SHP77 (cell line): ENCODE measurements at places on chromosomes 2 and 18.

GRCh38 chr2:139876964-139877363 lies 1096.8 kb upstream of the NXPH2 start:
- DNase-seq: no peak

DNA sequence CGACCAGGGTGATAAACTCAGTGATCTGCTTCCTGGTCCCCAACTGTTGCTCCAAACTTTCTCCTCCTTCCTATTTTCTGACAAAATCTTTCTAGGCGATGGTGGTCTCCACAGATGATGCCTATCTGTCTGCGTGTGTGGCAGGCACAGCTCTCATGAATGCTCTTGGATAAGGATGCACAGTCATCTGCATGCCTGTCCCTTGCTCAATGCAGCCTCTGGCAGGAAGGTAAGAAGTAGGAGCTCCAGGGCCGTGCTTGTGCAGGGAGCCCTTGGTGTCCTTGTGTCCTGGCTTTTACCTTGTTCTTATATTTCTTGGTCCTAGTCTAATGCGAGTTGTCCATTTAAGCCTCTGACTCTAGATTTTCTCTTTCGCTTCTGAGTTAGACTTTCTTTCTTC lies 57.5 kb downstream of the INSIG2 start:
- no peak for DNase-seq

- DNase-seq: peak; percentile 68
Observed at GRCh38 chr2:173402405-173402974, 47.8 kb downstream of the CDCA7 start.

GRCh38 chr2:127670055-127670956 lies 5.0 kb downstream of the LIMS2 start:
- DNase-seq: no peak

- no peak for DNase-seq
Observed at GRCh38 chr2:239762106-239762505, 263.0 kb downstream of the NDUFA10 start.

DNA sequence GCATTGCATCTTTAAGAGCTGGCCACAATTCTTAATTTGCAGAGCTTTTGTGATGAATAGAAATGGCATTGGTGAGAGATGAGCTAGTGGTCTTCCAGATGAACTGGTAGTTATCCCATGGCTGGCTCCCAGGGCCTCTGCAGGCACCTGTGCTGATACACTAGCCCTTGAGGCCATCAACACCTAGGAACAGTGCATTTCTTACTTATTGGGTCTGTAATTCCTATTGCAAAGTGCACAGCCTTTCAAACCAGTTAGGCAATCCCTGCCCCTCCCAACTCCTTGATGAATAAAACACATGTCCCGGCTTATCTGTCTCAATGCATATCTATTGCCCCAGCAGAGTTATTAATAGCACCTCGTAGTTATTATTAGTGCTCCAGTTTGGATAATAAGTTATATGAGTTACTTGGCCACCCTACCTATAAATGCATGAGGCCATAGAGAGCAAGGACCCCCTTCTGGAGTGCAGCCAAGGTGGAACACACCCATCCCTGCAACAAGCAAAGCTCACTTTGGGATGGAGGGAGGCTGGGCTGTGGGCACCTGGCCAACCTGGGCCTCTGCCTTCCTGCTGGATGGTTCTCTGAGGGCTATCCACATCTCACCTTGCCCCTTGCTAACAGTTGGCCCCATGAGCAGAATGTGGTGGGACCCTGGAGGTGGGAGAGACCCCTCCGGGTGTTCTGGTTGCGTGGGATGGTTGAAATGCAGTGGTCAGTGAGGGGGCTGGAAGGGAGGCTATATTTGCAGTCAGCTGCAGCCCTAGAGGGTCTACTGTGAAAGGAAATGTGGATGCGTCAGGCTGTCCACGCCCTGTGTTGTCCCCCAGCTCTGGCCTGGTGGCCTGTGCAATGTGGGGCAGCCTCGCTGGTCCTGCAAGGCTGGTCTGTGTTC lies 455.9 kb upstream of the HS6ST1 start:
- no peak for DNase-seq

GRCh38 chr2:30225131-30225762 lies 6.1 kb upstream of the LBH start:
- no peak for DNase-seq

DNA sequence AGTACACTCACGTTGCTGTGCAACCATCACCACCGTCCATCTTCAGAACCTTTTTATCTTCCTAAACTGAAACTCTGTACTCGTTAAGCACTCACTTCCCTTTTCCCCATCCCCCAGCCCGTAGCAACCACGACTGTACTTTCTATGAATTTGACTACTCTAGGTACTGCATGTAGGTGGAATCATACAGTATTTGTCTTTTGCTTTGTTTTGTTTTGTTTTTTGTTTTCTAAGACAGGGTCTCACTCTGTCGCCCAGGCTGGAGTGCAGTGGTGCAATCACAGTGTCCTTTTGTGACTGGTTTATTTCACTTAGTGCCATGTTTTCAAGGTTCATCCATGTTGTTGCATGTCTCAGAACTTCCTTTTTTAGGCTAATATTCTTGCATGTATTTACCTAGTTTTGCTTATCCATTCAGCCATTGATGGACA lies 7.0 kb upstream of the TYMS start:
- no peak for DNase-seq

DNA sequence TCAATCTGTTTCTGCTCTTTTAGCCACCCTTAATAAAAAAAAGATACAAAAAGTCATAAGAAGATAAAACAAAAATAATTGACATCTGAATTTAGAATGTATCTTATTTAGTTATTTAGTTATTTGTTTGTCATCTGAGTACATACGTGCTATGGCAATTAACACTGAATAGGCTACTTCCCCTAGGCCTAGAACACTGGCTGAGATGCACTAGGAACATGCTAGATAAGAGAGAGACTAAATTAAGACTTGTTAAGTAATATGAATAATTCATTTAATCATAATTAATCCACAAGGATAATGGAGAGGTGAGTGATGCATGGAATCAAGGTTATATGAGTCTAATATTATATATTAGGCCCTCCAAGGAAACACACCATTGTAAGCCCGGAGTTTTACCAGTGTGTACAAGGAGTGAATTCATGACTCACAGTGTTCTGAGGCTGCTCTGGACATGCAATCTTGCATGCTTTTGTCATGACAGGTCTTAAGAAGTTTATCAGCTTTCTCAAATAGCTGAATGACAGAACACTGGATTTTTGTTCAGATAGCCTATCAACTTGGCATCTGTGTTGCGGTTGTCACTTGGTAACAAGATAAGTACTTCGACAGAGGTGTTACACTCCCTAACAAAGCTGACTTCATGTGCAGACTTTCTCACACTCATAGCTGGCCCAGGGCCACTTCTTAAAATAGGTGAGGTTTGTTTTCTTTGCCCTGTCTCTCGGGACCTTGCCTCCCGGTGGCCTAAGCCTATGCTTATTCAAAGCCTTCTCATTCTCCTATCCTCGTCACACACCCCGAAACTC lies 5.0 kb upstream of the SERPINB2 start:
- DNase-seq: no peak

DNA sequence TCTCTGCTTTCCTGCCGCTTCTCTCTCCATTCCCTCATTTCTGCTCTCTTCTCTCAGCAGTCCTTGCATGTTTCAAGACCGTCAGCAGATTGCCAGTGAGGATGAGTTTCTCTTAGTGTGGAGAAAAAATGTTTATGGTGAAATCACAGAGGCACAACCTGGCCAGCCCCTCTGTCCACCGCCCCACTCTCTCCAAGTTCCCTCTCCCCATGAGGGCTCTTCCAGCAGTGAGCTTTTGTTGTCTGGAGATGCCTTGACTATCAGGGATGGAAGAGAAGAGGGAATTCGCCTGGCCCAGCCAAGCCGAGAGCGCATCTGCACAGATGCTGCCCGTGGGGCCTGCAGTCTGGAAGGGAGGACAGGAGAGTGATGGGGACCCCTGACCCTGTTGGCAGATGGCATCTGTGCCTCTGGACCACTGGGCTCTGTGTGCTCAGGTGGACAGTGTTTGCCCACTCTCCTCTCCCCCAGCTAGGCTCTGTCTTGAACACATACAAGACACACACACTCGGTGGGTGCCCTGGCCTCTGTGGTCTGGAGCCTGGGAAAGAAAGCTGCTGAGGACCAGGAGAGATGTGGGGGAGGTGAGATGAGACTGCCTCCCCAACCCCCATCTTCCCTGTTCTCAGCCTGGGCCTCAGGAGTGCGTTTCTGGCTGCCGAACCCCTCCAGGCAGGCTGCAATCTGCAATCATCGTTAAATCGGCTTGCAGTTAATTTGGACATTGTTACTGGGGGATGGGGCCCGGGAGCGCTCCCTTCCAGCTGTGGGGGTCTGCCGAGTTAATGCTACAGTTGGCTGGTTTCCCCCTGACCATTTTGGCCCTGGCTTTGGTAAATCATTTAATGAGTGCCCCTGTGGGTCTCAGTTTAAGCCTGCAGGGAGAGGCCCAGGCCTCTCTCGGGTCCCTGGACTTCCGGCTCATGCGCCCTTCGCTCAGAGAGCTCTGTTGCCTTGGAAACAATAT lies 4.5 kb downstream of the ITM2C start:
- no peak for DNase-seq

- DNase-seq: no peak
Observed at GRCh38 chr2:219168526-219168925, 1.3 kb downstream of the SLC23A3 start.

DNA sequence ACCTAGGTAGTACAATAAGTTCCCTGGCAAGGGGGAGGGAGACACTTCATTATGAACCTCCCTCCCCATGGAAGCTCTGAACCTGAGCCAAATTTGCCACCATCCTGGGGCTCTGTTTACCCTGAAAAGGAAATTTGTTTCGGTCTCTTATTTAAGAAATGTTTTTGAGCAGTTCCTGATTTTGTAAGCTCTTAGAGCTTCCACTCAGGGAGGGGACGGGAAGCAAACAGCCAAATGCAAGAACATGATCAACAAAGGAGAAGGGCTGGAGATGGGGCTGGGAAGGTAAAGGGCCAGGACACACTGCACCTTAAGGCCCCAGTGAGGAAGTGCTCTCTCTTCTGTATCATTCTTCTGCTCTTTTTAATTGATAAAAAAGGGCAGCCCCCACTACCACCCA lies 117.9 kb downstream of the NRP2 start:
- no peak for DNase-seq

- no peak for DNase-seq
Observed at GRCh38 chr2:218229851-218230250, 12.9 kb downstream of the ARPC2 start.

GRCh38 chr2:33469238-33469637 lies 7.2 kb upstream of the RASGRP3 start:
- no peak for DNase-seq

DNA sequence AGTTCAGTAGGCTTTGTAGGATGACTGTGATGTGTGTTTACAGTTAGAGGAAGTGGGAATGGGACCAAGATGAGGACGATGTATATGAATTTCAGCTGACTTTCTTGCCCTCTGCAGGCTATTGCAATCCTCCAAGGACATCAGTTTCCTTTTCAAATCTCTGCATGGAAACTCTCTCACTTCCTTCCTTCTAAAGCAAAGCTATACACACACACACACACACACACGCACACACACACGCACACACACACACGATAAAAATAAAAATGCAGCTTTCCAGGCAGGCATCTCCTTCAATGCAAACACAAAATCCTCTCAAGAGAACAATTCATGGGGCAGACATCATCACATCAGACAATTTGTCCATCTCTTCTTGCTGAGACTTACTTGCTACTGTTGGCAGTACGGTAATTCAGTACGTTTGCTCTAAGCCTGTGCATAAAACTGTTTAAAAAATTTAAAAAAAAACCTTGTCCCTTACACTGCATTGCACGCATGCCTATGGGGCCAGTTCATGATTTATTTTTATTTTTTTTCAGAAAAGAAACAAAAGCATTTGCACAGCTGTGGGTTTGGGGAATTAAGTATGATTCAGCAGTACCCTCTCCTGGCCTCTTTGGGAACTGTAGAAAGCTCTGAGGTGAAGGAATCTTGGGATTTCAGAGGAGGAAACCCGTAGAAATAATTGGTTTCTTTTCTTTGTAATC lies 27.1 kb upstream of the ICOS start:
- peak; percentile 5 for DNase-seq

- peak; percentile 46 for DNase-seq
Observed at GRCh38 chr2:12456293-12457106, 260.2 kb upstream of the TRIB2 start.

GRCh38 chr2:112836695-112837117 lies at the start of gene IL1B:
IL1B (minus strand) TSS chr2:112836779; CDS start chr2:112836229, 550 bp downstream.
- DNase-seq: no peak

DNA sequence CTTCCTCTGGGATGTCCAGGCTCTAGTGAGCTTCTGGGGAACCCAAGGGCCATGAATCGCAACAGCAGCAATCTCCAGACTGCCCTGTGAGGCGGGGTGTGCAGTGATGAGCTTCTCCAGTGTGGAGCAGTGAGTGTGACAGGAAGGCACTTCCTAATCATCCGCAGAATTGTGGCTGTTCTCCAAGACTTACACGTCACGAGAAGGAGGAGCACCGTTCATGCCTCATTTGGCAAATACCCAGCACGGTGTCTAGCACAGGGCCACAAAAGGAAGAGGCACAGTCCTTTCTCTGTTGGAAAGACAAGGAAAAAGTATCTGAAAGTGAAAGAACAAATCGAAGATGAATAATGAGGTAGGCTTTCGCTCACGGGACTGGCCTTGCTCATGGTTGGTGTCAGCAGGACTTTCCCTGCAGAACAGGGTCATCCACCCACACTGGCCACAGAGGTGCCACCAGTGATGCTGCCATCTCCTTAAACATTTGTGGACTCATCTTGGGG lies 125.1 kb upstream of the HAAO start:
- peak; percentile 18 for DNase-seq

- DNase-seq: no peak
Observed at GRCh38 chr2:143132355-143132754, 3.1 kb downstream of the ARHGAP15 start.

GRCh38 chr2:146954544-146954943 lies 890.3 kb upstream of the ACVR2A start:
- no peak for DNase-seq

DNA sequence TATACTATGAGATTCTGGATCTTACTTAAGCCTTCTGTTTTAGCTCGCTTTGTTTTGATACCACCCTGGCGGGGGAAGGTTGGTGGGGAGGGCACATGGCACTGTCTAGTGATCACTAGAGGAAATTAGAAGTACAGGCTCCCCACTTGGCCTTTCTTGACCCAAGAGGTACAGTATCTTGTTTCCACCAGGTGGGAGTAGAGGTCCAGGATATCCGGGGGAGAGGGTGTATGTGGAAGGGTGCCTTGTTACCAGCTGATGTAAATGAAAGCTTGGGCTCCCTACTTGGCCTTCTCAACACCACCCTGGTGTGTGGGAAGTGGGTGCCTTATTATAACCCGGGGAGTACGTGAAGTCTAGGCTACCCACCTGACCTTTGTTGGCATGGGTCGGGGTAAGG lies 7.5 kb downstream of the GALNT1 start:
- no peak for DNase-seq

- DNase-seq: no peak
Observed at GRCh38 chr2:170052151-170052550, 125.8 kb upstream of the MYO3B start.
